ENCODE measurements at places on chromosomes 6 and 20. TPM values are rescaled to one million over a fixed set of nuclear protein-coding genes. Genes with fewer than 3 reads are reported as not detected.

TNF gene
- total RNA-seq = 3.5 TPM

IP6K3 gene
- 0.28 TPM for total RNA-seq

- no peaks in the 10 kb centered on the region for H3K4me1 ChIP-seq
- H3K27ac ChIP-seq = no peak overlapping the region
- no peak overlapping the region for H3K4me3 ChIP-seq
- no peaks in the 10 kb centered on the region for H3K36me3 ChIP-seq
- H3K27me3 ChIP-seq = no peaks in the 10 kb centered on the region
These were observed 271.3 kb downstream of the ESR1 start for GRCh38 chr6:152078804-152079203.

- H3K4me1 ChIP-seq = peaks cover 5% of the 10 kb centered on the region
- no peak overlapping the region for H3K4me3 ChIP-seq
These were observed 8.7 kb upstream of the CCR6 start for GRCh38 chr6:167113935-167114910.

DNA sequence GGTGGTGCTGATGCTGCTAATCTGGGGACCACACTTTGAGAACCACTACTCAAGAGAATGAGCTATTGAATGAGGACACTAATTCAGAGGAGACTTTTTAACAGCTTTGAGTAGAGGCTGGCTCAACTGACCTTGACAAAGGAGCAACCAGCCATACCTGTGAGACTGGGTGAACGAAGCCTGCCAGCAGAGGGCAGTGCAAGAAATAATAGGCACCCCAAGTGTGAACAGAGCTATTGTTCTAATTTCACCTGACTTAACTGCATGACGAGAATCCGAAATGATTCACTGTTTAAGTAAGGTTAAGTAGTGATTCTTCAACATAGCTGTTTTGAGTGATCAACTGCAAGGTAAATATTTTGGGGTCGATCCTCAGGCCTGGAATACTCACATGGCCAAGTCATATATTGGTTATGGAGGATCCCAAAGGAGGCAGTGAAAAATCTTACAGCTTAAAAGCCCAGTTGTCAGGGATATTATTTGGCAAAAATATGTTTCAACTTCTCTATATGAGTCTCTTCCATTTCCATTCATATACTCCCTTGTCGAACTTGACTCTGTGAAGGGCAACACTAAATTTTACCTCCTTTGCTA, 550.5 kb upstream of the MARCKS start:
- H3K4me1 ChIP-seq = no peaks in the 10 kb centered on the region
- H3K27me3 ChIP-seq = no peaks in the 10 kb centered on the region
- no peaks in the 10 kb centered on the region for H3K36me3 ChIP-seq
- H3K4me3 ChIP-seq = no peak overlapping the region

DNA sequence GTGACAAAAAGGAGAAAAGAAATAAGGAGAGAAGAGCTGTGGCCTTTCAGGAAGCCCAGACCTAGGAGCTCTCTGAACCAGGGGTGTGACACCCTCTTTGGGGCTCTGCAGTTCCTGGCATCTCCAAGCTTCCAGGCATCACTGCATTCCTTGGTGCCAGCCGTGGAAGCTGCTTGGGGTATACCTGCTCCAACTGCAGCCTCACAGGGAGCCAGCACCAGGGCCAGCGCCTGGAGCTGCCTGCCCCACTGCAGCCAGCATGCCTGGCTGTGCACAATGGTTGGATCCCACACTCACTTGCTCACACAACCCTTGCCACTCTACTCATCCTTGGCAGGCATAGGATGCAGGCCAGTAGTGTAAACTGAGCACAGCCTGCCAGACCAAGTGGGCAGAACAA, 242.1 kb upstream of the GJE1 start:
- no peak overlapping the region for H3K27ac ChIP-seq
- H3K4me3 ChIP-seq = no peak overlapping the region
- H3K36me3 ChIP-seq = no peaks in the 10 kb centered on the region
- no peaks in the 10 kb centered on the region for H3K27me3 ChIP-seq
- no peaks in the 10 kb centered on the region for H3K4me1 ChIP-seq

DNA sequence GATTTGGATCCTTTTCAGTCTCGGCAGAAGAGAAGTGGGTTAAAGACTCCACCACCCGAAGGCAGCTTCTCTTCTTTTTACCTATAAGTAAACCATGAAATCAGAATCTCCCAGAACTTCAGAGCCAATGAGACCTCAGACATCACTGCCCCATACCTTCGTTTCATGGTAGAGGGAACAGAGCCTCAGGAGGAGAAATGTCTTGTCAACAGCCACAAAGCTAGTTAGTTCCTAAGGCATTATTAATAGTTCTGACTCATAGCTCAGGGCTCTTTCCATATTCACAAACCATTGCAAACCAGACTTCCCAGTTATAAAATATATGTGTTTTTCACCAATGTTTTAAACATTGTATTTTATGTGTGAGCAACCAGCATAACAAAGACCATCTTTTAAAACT, 118.7 kb upstream of the RIPOR2 start:
- no peak for DNase-seq
- H3K4me1 ChIP-seq = peaks cover 20% of the 10 kb centered on the region
- H3K4me3 ChIP-seq = no peak overlapping the region

Data from thymus (tissue), 14 donors.